M059J (cell line): ENCODE measurements at places on chromosomes 1 and 21. TPM values are rescaled to one million over a fixed set of nuclear protein-coding genes. Genes with fewer than 3 reads are reported as not detected.
A peak's percentile ranks its signal among the peaks of the same experiment; 100 is the strongest.

DNA sequence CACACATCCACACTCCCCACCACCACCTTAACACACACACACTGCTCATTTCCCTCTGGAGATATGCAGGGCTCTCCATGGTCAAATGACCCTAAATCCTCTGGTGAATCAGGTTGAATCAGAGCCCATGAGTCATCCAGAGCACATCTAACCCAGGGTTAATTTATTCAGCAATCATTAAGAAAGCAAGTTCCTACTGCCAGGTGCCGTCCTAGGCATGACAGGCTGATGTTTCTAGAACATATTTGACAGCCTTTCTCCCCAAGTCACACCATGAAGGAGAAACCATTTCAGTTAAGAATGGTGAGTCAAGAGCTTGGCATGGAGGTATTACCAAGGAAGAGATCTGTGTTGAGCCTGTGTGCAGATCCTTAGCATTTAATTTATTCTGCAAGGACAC lies 194.3 kb upstream of the CAMK1G start:
- DNase-seq = peak; percentile 99

- peak; percentile 3 for DNase-seq
Observed at GRCh38 chr1:29835874-29836273, 599.6 kb downstream of the PTPRU start.

DNA sequence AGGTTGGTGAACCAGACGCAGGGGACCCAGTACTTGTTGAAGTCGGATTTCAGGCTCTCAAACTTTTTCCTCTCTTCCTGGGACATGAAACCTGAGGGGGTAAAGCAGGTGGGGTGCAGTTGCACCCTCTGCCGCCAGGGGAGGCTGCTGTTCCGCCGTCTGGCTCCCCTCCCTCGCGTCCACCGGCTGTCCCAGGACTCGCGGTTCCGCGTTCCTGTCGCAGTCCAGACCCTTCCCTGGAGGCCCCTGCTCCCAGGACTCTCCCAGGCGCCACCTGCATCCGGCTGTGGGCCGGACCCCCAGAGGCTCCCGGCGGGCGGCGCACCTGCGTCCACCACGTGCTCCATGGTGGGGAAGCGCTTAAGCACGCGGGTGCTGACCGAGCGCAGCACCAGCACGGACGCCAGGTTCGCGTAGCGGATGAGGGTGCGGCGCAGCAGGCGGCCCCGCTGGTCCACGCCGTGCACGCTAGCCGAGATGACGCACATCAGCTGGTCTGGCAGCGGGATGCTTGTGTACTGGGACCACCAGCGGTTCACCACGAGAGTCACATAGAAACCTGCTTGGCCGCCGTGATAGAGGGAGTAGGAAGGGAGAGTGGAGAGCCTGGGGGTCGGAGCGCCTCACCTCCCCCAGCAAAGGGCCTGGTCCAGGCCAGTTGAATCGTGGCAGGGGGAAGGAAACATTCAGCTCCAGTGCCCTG lies 1.7 kb downstream of the BEST4 start:
- no peak for DNase-seq

GRCh38 chr1:183291216-183291762 lies 105.2 kb downstream of the LAMC2 start:
- no peak for DNase-seq

GRCh38 chr1:86868477-86868876 lies 45.4 kb downstream of the SELENOF start:
- DNase-seq = peak; percentile 11

GRCh38 chr1:95013950-95014574 lies 58.7 kb downstream of the ALG14 start:
- no peak for DNase-seq

DNA sequence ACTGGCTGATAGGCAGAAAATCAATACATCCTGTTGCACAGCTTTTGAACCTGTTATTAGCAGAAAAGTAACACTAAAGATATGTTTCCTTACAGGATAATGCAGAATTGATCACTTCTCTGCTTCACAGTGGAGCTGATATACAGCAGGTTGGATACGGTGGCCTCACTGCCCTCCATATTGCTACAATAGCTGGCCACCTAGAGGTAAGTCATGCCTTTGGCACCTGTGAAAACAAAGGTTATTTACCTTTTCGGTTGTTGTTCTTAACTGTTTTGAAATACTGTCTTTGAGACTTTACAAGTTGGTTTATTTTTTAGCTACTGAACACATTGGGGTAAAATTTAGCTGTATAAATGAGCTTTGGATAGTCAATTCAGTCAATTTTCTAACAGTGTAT lies 36.3 kb downstream of the TNNI3K start:
- DNase-seq = no peak

GRCh38 chr1:70459496-70460225 lies 48.6 kb downstream of the CTH start:
- DNase-seq = peak; percentile 88

- DNase-seq = no peak
Observed at GRCh38 chr1:231836227-231836893, 209.8 kb downstream of the DISC1 start.

GRCh38 chr1:4624801-4625200 lies 29.6 kb upstream of the AJAP1 start:
- DNase-seq = no peak

GRCh38 chr1:157910270-157910669 lies 68.7 kb upstream of the CD5L start:
- DNase-seq = no peak

DNA sequence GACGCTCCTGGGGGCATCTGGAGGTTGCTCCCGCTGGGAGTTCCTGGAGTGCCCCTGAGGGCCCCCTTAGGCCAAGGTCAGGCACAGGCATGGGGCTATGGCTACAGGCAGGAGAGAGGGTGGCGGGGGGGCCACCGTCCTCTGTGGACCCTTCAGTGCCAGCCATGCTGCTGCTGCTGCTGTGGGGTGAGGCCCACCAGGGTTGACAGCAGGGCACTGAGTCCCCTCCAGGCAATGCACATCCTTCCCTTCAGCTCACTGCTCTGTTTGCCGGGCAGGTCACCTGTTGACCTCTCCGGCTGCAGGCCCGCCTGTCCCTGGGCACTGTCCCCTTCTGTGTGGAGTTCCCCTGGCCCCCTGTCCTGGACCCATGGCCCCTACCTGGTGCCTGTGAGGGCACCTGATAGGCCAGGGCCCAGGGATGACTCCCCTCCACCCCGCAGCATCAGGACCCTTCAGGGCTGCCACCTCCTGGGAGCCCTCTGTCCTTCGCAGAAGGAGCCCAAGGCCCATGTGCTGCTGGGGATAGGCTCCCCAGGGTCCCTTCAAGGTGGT lies 34.1 kb upstream of the ADARB1 start:
- DNase-seq = no peak

DNA sequence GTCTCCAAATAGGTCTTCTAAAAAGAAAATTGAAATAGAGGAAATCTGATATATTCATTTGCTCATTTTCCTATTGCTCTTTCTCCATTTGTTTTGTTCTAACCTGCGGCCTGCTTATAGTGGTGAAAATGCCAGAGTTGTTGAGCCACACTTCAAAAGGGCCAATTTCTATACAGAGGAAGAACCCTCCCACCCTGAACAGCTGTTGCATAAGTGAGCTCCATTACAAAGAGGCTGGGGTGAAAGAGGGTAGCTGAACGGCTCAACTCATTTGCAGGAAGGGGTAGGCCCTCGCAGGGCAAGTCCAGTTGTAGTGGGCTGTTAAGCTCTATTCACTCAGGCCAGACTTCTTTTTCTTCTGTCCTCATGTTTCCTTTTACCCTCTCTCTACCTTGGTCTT lies 8.8 kb downstream of the ADCY10 start:
- no peak for DNase-seq

DNA sequence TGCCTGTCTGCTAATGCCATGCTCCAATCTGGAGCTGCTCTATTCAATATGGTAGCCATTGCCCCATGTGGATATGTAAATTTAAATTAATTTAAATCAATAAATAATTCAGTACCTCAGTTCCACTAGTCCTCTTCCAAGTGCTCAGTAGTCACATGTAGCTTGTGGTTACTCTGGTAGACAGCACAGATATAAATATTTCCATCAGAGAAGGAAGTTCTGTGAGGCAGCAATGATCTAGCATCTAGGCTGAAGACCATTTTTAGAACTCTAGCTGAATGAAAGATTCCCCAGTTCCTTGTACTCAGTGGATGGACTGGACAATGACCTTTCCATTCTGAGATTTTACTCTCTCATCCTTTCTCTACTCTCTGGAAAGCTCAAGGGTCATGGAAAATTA lies 25.8 kb upstream of the CAPZB start:
- no peak for DNase-seq

Gene WNT4
- 0.05 TPM in 1 of 2 replicates, not detected in the other for total RNA-seq

Gene VTCN1
- not detected in 2 replicates for total RNA-seq

Gene TSPEAR
- total RNA-seq = not detected in 2 replicates

Gene PLA2G2A
- total RNA-seq = not detected in 2 replicates

Gene FAM177B
- not detected in 2 replicates for total RNA-seq

Gene DYNLT5
- total RNA-seq = 5.2 and 7.8 TPM in 2 replicates

Gene SELE
- total RNA-seq = not detected in 2 replicates
